ENCODE measurements at places on chromosomes 3 and 15.

DNA sequence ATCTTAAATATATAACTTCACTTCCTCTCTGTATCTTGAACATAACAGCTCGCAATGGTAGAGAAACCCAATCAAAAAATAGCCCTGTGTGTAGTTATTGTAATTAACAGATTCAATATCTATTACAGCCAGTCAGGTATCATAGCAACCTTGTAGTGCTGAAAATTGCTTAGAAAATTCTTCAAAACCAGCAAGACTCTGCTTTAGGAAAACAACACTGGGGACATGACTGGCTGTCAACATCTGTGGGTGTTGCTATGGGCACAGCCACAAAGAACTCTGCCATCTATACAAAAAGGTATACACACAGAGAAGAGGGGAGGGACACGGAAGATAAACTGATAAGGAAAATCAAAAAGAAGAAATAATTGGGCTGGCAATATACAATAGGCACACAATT lies 101.2 kb downstream of the WDR72 start:
- no peak overlapping the region for H3K4me3 ChIP-seq
- H3K27ac ChIP-seq: no peak overlapping the region
- H3K27me3 ChIP-seq: peaks cover 4% of the 10 kb centered on the region
- DNase-seq: no peak

DNA sequence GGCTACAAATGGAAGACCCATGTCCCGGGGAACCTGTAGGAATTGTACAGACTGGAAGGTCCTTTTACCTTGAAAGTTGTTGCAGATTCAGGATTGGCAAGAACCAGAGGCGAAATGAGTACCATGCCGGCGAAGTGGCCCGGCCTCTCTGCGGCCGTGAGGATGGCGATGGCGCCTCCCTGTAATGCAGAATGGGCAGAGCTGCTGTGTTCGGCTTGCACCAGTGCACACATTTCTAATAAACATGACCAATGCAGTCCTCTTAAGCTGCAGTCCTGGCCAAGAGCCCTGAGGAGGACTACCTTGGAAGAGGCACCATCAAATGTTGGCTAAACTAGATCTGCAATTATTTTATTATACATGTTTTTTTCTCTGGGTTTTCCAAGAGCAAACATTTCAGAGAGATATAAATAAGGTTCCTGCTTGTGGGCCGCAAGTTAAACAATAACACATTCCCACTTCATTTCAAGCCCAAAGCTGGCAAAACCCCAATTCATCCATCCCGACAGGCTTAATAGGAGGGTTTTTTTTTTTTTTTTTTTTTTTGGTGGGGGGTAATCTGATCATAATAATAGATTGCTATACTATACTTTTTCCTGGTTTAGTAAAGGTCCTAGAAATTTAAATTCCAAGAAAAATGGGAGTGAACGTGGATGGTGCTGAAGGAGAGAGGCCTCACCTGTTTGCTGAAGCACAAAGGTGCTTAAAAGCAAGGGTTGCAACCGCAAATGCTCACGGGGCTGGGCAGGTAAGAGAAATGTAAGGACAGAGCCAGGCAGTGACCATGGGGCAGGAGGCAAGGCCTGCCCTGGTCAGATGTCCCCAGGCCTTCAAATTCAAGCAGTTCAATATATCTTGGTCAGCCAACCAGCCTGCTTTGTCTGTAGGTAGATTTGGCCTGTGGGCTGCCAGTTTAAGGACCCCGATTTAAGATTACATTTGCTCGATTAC lies 48.5 kb downstream of the ABTB1 start:
- no peak overlapping the region for H3K4me3 ChIP-seq
- no peak overlapping the region for H3K27ac ChIP-seq
- H3K4me1 ChIP-seq: peaks cover 7% of the 10 kb centered on the region
- no peaks in the 10 kb centered on the region for H3K36me3 ChIP-seq

DNA sequence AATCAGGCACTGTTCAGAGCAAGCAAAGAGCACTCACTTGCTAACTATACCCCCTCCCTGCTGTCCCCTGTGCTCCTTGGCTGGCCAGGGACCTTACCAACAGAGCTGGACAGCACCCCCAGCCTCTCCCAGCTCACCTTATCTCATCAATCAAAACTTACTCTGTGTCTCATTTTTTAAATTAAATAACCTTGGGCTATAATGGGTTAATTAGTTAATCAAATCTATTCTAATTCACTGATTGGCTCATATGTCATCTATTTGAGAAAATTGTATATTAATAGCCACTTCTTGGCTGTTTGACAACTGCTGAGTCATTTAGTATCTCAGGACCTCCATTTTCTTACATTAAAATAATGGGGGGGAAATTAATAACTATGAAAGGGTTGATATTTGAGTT lies 22.9 kb downstream of the IL5RA start:
- no peak overlapping the region for H3K27ac ChIP-seq
- no peak for DNase-seq
- no peaks in the 10 kb centered on the region for H3K4me1 ChIP-seq
- H3K36me3 ChIP-seq: no peaks in the 10 kb centered on the region

DNA sequence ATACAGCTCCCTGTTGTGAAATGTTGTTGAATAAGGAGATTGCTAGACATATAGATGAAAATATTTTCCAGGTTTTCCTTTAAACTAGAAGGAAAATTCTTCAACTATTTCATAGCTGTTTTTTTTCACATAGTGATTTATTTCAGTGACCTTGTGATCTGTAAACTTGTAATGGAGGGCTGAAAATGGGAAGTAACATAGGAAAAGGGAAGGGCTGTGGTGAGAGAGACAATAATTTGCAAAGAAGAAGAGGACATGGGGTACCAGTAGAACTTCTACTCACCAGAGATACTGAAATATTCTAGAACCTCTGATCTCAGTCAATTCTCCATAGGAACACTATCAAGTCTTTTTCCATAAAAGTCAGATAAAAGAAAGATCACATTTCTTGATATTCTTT lies 60.4 kb downstream of the PLS1 start:
- no peaks in the 10 kb centered on the region for H3K4me1 ChIP-seq
- H3K27me3 ChIP-seq: no peaks in the 10 kb centered on the region
- no peak overlapping the region for H3K4me3 ChIP-seq
- no peak overlapping the region for H3K27ac ChIP-seq
- DNase-seq: no peak
- H3K36me3 ChIP-seq: no peaks in the 10 kb centered on the region

- no peaks in the 10 kb centered on the region for H3K27me3 ChIP-seq
- no peak for DNase-seq
- H3K4me1 ChIP-seq: no peaks in the 10 kb centered on the region
- no peak overlapping the region for H3K4me3 ChIP-seq
- H3K36me3 ChIP-seq: no peaks in the 10 kb centered on the region
These were observed 106.3 kb upstream of the ABHD17C start for GRCh38 chr15:80588801-80589200.

GRCh38 chr3:25619382-25619781 lies 45.3 kb downstream of the TOP2B start:
- no peaks in the 10 kb centered on the region for H3K27me3 ChIP-seq
- DNase-seq: no peak
- no peak overlapping the region for H3K4me3 ChIP-seq
- H3K4me1 ChIP-seq: no peaks in the 10 kb centered on the region

GRCh38 chr3:32551496-32551895 lies 19.2 kb downstream of the DYNC1LI1 start:
- no peaks in the 10 kb centered on the region for H3K27me3 ChIP-seq
- H3K27ac ChIP-seq: no peak overlapping the region
- H3K4me1 ChIP-seq: no peaks in the 10 kb centered on the region
- H3K4me3 ChIP-seq: no peak overlapping the region
- DNase-seq: no peak

GRCh38 chr15:40550341-40551037 lies 14.4 kb downstream of the CCDC32 start:
- H3K27ac ChIP-seq: no peak overlapping the region
- H3K4me1 ChIP-seq: no peaks in the 10 kb centered on the region
- no peaks in the 10 kb centered on the region for H3K36me3 ChIP-seq
- DNase-seq: no peak
